ENCODE measurements at places on chromosomes 4 and X.

DNA sequence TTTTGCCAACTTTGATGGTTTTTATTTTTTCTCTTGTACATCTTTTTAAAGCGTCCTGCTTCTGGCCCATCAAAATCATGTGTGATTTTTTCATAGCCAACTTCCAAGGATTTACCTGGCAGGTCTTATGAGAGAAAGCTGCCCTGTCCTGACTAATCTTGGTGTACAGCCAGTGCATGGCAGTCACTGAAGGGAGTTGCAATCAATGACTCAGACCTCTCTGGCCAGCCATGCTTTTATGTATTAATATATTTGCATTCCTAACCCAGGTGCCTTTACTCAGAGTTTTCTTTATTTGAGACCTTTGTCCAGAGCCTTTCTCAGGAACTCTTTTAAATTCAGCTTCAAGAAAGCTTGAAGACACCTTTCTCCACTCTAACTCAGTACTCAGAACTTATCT is 691.5 kb upstream of the HTR2C start:
- DNase-seq = no peak

DNA sequence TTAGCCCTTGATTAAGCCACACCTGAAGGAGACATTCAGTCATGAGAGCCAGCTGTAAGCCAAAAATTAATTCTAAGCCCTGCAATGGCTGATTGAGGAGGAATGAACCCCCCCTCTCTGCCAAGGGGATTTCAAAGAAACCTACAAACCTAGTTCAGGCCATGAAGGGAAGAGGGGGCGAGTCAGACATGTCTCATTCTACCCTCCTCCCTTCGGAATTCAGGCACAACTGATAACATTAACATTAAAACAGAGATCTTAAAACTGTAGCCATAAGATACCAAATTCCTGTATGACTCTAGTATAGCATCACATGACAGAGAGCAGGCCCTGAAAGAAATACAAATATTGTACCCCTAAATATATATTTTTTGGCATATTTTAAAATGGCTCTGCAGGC is 40.4 kb upstream of the AFAP1 start:
- no peak for DNase-seq

- DNase-seq = no peak
Measured at GRCh38 chrX:40646489-40647306, 663 bp downstream of the CXorf38 start.

DNA sequence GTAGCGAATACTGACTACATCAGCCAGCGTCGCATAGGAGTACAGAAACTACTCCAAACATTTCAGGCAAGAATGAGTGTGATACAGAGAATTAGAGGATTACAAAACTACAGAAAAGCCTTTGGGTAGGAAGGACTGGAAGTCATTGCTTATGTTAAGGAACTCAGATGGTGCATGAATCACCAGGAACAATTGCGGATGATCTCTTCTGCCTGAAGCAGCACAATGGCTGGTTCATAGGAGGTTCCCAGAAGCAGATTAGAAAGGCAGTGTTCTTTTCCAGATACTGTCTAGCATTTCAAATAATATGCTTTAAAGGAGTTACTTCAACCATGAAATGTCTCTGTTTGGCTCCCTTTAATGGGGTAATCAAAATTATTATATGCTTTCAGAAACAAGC is 42.5 kb upstream of the MAP9 start:
- no peak for DNase-seq

DNA sequence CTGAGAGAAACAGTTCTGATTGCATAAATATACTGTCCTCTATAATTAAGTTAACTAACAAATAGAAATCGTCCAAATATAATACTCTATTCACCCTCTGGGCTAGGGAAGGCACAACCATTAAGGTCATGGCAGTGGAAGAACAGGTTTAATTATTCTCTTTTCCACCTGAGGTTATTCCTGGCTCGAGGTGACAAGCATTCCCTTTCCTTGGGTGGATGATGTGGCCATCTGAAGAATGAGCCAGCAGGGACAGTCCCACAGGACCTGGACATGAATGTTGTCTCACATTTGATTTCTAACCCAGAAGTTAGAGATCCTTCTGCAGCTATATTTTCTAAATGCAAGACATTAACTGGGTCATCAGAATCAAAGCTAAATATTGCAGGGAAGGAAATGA is 5.5 kb downstream of the IBSP start:
- no peak for DNase-seq

- DNase-seq = no peak
Measured at GRCh38 chrX:74779175-74779574, 146.1 kb downstream of the NEXMIF start.

GRCh38 chr4:55127521-55127920 is 2.1 kb upstream of the KDR start:
- no peak for DNase-seq

GRCh38 chr4:11488657-11489452 is 60.2 kb upstream of the HS3ST1 start:
- no peak for DNase-seq

- DNase-seq = no peak
Measured at GRCh38 chr4:153976954-153977353, 188.1 kb upstream of the SFRP2 start.

DNA sequence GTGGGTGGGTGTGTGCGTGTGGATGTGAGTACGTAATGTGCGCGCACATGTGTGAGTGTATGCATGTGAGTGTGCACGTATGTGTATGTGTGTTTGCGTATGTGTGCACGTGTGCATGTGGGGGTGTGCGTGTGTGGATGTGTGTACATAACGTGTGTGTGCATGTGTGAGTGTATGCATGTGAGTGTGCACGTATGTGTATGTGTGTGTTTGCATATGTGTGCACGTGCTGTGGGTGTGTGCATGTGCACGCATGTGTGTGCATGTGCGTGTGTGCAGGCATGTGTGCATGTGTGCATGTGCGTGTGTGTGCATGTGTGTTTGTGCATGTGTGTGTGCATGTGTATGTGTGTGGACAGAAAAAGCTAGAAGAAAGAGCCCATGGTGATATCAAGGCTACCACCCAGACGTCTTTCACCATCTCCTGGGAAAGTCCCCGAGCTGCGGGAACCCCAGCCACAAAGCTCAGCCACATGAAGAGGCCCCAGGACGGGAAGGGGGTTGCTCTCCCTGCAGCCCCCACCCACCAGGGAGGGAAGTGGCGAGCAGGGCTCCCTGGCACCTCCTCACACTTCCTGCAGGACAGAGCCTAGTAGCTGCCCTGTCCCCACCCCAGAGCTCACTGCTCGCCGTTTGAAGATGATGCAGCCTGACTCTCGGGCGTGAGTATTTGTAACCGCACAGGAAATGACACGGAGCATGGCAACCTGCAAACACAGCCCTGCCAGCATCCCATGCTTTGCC is 108.3 kb downstream of the DCTD start:
- no peak for DNase-seq

DNA sequence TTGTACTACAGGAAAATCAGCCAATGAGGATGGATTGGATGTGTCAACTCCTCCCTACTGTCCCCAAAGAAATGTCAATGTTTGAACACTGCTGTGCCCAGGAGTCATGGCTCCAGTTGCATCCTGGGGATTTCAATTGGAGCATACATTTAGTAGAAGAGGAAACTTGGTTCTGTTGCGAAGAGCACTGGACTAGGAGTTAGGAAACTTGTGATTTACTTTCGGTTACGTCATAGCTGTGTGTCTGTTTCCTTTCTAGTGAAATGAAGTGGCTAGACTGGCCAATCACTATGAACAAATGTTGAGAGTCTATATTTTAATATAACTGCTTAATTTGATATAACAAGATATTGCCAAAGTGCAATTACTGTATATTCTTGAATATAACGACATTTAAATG is 35.2 kb downstream of the ARL9 start:
- no peak for DNase-seq

- peak; percentile 22 for DNase-seq
Measured at GRCh38 chr4:138401334-138401733, 159.2 kb upstream of the SLC7A11 start.

DNA sequence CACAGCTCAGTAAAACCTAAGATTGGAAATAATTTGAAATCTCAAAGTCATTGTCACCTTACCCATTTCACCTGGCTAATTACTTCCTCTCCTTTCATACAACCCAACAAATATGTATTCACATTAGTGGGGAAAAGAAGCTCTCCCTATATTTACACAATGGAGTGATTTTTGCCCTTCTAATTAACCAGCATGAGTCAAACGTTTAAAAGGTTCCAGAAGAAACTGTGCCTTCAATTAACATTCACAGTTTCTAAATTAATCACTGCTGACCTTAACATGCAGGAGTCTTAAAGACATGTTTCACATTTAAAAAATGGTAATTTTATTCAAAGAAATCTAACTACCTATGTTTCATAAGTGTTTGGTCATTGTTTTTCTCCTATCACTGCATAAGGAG is 254.6 kb downstream of the CBLL2 start:
- DNase-seq = no peak

- DNase-seq = no peak
Measured at GRCh38 chr4:13920111-13920875, 292.8 kb upstream of the BOD1L1 start.

GRCh38 chrX:2967998-2968909 is 38.1 kb upstream of the ARSH start:
- no peak for DNase-seq

- DNase-seq = no peak
Measured at GRCh38 chrX:53440101-53440500, 5.9 kb upstream of the HSD17B10 start.

- DNase-seq = no peak
Measured at GRCh38 chr4:183392377-183392776, 52.1 kb upstream of the CDKN2AIP start.

GRCh38 chrX:16014171-16014570 is 109.2 kb upstream of the GRPR start:
- no peak for DNase-seq

DNA sequence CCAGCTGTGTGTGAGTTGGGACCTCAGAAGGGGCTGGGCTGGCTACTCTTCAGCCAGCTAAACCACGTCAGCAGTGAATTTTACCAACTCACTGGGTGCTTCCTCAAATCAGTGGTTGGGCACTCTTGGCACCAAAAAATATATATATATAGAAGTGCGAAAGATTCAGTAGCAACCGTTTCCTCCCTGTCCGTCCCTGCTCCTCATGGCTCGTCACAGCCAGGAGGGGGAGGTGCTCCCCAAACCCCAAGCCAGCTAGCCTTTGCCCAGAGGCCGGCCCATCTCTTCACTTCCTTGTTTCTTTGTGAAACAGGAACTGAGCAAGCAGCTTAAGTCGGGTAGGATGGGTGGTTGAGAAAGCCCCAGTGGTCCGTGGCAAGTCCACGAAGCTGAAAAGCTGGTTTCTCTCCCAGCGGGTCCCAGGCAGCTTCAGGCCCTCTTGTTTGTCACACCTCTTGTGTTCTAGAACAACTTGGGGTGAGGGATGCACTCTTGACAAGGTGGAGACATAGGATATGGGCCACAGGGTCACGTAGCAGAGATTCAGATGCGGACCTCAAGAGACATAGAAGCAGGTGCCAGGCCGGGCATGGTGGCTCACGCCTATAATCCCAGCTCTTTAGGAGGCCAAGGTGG is 6.8 kb upstream of the SASH3 start:
- DNase-seq = no peak

DNA sequence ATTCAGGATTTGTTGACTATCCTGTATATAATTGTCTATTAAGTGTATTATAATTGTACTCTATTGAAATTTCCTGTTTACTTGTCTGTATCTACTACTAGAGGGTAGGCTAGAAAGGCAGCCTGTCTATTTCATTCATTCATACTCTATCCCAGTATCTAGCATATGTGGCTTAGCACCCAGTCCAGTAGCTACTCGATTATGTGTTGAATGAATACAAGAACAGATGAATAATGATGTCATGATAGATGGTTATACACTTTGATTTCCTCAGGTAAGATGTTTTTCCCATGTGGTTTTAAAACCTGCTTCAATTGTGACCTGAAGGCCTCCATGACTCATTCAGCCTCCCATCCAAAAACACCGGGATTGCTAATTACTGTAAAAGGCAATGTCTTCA is 68.0 kb downstream of the IL21 start:
- DNase-seq = no peak

- DNase-seq = no peak
Measured at GRCh38 chr4:143443728-143444127, 69.8 kb upstream of the SMARCA5 start.

DNA sequence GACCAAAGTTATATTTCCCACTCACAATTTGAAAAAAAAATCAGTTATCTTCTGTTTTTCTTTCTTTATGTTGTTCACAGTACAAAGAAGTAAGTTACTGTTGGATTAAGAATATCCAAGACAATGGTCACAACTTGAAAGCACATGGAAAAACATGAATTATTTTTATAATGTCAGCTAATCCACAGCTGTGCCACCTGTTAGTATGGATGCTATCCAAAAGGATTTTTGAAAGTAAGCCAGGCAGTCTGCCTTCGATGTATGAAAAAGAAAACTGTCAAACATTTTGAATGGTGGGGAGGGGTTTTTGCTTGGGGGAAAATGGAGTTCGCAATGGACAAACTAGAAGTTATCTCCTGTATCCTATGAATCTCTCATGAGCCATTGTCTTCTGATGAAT is 6.2 kb downstream of the GPM6A start:
- no peak for DNase-seq

- no peak for DNase-seq
Measured at GRCh38 chr4:181307824-181308223, 935.4 kb upstream of the TENM3 start.

DNA sequence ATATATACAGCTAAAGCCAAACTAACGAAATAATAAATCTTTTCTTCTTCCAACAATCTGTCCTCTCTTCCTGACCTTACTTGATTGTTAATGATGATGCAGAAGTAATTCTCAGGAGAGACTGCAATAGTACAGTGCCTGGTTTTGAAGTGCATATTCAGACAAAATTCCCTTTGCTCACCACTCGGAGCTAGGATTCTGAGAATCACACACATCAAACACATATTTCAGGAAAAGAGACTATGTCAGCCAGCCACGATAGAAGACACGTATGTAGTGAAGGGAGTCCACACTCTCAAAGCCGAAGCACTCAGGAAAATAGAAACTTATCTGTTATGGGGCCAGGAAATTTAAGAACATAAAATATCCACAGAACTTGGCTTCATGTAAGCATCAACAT is 362.5 kb upstream of the FAT1 start:
- no peak for DNase-seq
